Fibroblast of skin of abdomen (primary cell): ENCODE measurements at places on chromosomes 6 and 20.

DNA sequence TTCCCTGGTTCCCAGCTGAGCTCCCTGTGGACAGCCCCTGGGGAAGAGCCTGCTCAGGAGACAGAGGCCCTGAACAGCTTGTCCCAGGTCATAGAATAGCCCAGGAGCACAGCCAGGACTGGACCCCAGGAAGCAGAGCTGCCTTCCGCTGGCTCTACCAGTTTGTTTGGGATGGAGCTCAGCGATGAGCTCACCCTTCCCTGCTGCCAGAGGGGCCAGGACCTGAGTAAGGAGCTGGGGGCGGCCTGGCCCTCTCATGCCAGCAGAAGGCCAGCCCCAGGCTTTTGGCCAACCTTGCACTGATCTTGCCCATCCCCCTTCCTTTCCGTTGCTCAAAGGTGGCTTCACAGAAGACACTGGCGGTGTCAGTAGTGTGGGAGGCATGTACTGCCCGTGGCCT, 17.5 kb downstream of the MMP24OS start:
- DNase-seq = no peak

DNA sequence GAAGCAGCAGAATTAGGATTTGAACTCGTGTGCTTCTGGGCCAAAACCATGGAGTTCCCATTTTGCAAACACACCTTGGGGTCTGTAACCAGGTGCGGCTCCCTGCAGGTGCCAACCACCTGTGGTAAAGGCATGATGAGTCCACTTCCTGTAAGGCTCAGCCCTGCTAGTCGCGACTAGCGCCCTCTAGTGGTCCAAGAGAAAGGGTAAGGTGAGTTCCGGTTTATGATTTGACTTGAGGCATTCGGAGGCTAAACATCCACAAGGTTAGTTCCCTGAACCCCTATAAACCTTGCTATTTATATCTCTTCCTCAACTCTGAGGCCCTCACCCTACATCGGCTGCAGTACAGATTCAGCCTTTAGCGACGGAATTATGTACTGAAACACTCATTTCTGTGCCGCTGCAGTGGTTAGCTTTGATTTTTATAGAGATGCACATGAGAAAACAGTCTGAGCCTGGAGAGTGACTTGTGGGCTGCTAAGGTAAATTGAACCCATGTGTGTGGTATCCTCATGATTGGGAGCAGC, 173.4 kb downstream of the PLCB1 start:
- peak; percentile 28 for DNase-seq

- peak; percentile 18 for DNase-seq
Measured at GRCh38 chr6:55182016-55182650, 7.8 kb downstream of the HCRTR2 start.

DNA sequence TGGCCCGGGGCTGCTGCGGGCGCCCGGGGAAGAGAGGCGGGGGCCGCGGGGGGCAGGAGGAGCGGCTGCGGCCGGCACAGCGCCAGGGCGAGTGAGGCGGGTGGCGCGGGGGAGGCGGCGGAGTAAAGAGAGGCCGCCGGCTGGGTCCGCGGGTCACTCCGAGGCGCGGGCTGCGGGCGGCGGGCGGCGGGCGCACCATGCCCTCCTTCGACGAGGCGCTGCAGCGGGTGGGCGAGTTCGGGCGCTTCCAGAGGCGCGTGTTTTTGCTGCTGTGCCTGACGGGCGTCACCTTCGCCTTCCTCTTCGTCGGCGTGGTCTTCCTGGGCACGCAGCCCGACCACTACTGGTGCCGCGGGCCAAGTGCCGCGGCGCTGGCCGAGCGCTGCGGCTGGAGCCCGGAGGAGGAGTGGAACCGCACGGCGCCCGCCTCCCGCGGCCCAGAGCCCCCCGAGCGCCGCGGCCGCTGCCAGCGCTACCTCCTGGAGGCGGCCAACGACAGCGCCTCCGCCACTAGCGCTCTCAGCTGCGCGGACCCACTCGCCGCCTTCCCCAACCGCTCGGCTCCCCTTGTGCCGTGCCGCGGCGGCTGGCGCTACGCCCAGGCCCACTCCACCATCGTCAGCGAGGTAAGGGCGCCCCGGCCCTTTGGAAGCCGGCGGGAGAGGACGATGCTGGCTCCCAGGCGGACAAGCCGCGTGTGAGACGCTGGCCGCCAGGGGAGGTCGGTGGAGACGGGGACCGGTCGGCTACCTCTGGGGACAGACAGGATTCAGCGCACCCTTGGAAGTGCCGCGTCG, at the start of gene SLC22A3:
Gene SLC22A3, plus strand, starts transcription at position 156 of the 797 bp plus-strand sequence. Its CDS starts 42 bp downstream, at position 198.
- peak; percentile 6 for DNase-seq

- DNase-seq = peak; percentile 60
Measured at GRCh38 chr6:1390133-1390945, 963 bp downstream of the FOXF2 start.

DNA sequence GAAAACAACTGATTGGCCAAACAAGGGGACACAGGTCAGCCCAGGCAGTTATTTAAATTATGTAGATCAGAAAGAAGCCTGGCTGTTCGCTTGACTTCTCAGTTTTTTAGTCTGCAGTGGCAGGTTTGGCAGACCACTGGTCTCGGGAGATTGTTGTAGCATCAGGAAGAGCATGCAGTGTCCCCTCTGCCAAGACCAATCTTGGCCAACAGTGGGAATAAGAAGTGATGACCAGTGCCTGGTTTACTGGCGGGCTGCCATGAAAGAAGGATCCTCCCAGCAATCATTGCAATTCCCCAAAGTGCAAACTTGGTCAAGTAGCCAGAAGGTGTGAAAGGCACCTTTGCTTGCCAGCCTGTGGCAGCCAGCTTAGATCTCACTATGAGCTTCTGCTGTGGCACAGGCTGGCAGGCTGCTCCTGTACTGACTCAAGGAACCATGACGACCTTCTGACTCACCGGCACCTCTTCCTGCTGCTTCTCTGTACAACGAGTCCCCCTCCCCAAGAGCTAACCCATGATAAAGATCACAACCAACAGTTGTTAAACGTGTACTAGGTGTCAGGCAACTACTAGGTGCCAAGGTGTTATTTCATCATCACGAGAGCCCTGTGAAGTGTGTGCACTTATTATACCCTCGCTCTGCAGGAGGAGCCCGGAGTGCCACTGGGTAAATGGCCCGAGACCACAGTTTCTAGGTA, 76.8 kb upstream of the DUSP22 start:
- DNase-seq = peak; percentile 14

DNA sequence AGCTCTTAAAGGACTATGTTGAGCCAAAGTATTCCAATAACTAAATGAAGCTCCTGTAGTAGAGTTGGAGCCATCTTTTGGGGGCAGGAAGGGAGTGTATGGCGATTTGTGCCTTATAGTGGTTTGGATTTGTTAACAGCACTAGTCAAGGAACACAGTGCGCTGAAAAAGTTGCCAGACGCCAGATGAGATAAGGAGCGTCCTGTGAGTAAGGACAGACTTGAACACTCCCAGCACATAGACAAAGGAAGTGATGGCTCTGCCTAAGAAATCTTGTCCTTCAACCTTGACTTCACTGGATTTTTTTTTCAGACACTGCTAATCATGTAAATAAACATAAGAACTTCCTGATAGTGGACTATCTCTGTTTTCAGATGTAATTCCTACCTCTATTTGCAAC, 136.9 kb downstream of the TRMT11 start:
- no peak for DNase-seq

- no peak for DNase-seq
Measured at GRCh38 chr20:52500157-52500556, 308.6 kb upstream of the ZFP64 start.

GRCh38 chr6:26215585-26216358, 128.5 kb downstream of the HFE start:
- peak; percentile 29 for DNase-seq

DNA sequence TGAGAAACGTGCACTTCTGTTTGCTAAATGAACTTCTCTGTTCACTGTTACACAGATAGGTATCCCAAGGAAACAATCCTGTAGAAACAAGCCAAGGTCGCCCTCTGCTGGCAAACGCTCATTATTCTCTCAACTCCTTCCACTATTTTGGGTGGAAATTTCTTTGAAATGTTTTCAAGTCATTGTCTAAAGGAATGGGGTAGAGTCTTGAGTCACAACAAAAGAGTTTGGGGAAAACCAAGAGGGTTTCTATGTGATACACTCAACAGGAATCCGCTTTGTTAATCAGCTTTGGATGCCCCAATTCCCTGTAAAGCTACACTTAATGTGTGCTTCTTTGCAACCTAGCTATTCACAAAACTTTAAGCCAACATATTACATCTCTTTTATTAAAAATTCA, 4.6 kb upstream of the RAE1 start:
- peak; percentile 74 for DNase-seq

- DNase-seq = peak; percentile 52
Measured at GRCh38 chr6:158158748-158159147, 9.3 kb downstream of the SERAC1 start.

GRCh38 chr6:11056871-11057270, 12.8 kb upstream of the ELOVL2 start:
- DNase-seq = no peak

GRCh38 chr20:57795342-57795697, 85.5 kb upstream of the PMEPA1 start:
- DNase-seq = peak; percentile 24

GRCh38 chr6:111809264-111809663, 64.0 kb downstream of the FYN start:
- DNase-seq = no peak

- DNase-seq = no peak
Measured at GRCh38 chr6:128327890-128328289, 192.5 kb downstream of the PTPRK start.

GRCh38 chr6:44854712-44855443, 467.4 kb downstream of the CDC5L start:
- no peak for DNase-seq

- DNase-seq = peak; percentile 98
Measured at GRCh38 chr6:115514656-115515055, 546.0 kb downstream of the FRK start.

DNA sequence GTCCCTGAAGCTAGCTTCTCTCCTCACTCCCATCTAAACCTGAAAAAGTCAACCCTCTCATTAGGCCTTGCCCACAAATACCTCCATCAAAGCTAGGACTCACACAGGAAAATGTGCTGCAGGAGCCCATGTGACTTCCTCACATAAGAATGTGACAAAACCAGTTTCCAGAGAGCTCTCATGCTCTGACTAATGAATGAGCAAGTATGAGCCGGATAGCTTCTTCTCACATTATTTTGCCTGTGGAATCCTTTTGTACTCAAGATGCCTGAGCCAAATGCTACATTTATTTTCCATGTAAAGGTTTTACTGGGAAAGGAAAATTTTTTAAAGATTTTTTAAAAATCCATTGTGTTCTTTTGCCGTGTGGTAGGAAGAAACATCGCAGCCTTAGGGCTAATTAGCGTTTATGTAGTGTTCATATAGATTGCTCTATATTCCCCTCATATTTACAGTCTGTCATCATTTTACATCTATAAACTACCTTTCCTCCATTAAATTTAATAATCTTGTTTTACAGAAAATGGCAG, 68.6 kb upstream of the CCN6 start:
- peak; percentile 94 for DNase-seq

GRCh38 chr6:111070105-111071005, 16.9 kb upstream of the SLC16A10 start:
- no peak for DNase-seq

DNA sequence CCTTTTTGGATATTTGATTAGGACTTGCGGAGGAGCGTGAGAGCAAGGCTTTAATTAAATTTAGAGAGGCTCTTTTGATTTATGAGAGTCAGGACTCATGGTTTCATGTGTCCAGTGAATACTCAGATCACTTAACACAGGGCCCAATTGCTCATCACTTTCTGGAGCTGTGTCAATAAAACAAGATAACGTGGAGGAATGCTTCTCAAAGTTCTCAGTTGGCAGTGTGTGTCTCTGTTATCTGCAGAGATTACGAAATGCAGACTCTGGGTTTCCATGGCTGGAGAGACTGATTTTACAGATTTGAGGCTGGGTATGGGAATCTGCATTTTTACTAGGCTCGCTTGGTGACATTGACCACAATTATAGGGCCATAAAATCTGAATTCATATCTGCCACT, 335.8 kb upstream of the FLRT3 start:
- DNase-seq = no peak
